SJSA1 (cell line): ENCODE measurements at places on chromosomes 7 and 10.

- DNase-seq: no peak
Observed at GRCh38 chr10:112959207-112959838, 9.3 kb downstream of the TCF7L2 start.

DNA sequence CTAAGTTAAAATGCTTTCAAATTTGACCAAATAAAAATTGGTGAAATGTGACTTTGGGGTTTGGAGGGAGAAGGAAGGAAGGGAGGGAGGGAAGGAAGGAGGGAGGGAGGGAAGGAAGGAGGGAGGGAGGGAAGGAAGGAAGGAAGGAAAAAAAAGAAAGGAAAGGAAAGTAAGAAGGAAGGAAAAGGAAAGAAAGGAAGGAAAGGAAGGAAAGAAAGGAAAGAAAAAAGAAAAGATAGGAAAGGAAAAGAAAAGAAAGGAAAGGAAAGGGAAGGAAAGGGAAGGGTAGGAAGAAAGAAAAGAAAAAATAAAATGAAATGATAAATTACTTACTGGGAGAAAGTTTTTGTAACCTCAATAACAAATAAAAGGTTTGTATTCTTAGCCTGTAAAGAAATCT, 24.1 kb upstream of the GGCT start:
- DNase-seq: no peak

DNA sequence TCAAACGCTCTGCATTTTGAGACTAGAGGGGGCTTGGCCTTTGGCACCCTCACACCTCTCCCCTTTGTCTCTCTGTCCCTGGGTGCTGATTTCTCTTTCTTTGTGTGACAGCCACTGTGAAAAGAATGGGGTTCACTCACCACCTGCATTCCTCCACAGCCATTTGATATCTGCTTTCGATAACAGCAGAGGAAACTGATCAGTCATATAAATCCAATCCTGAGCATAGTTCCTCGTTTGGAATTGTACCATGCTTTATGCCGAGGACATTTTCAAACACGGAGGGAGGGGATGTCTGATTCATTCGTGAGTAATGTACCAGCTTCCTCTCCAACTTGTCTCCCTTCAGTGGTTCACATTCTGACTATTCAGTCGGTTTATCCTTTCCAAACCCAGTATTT, 15.8 kb downstream of the MET start:
- DNase-seq: peak; percentile 50

GRCh38 chr10:18254086-18254485, 113.9 kb downstream of the CACNB2 start:
- no peak for DNase-seq

- no peak for DNase-seq
Observed at GRCh38 chr10:51759896-51760534, 60.6 kb upstream of the CSTF2T start.

DNA sequence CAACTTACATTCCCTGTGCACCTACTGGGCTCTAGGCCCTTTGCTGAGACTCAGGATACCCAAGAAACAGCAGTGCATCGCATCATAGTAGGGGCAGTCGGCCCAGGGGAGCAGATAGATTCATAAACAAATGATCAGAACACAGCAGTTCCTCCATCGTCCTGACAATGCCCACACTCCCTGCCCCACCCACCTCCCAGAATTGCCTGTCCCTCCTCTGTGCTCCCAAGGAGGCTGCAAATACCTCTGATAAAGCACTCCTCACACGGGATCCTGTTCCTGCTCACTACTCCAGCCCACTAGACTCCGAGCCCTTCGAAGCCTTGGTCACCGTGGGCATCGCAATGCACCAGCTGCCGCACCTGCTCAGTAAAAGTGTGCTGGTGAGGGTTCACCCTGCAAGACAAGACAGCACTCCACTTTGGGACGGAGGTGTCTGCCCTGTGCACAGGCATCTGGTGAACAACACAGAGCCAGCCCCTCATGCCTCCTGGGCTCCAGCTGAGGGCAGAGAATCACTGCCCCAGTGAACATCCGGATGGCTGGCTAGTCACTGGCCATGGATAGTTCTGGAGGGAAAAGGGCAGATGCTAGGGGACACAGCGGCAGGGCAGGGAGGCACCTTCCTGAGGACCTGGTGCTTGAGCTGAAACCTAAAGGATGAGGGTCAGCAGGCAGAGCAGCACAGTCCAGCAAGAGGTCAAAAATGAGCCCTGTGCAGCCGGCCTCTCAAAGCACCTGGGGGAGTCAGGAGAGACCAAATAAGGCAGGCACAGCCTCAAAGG, 60.7 kb downstream of the TNS3 start:
- no peak for DNase-seq

GRCh38 chr10:59587083-59587755, 122.4 kb downstream of the SLC16A9 start:
- DNase-seq: no peak

GRCh38 chr7:76377186-76377918, 18.6 kb upstream of the YWHAG start:
- no peak for DNase-seq

GRCh38 chr10:80078448-80079311, at the start of gene TMEM254:
TSS of gene TMEM254 (plus strand) at chr10:80078665. CDS start at chr10:80078700, 35 bp downstream.
- DNase-seq: peak; percentile 81

DNA sequence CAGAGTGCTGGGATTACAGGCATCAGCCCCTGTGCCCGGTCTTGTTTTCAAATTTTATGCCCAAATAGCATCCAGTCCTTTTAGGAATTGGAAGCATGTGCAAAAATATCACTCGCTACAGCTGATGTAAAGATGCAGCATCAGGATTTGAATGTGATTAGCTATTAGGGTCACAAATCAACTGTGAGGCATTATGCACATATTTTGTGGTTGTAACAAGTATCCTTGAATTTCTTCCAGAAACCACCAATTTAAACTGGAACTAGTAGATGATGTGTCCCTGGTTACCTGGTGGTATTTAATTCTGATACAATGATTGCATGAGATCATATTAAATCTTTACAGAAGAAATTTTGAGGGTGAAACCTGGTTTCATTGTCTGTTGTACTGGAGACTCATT, 41.0 kb upstream of the ITGA8 start:
- DNase-seq: no peak

GRCh38 chr7:155660059-155660757, 15.7 kb downstream of the RBM33 start:
- DNase-seq: peak; percentile 79

- DNase-seq: no peak
Observed at GRCh38 chr10:93287775-93288174, 194.4 kb downstream of the MYOF start.

DNA sequence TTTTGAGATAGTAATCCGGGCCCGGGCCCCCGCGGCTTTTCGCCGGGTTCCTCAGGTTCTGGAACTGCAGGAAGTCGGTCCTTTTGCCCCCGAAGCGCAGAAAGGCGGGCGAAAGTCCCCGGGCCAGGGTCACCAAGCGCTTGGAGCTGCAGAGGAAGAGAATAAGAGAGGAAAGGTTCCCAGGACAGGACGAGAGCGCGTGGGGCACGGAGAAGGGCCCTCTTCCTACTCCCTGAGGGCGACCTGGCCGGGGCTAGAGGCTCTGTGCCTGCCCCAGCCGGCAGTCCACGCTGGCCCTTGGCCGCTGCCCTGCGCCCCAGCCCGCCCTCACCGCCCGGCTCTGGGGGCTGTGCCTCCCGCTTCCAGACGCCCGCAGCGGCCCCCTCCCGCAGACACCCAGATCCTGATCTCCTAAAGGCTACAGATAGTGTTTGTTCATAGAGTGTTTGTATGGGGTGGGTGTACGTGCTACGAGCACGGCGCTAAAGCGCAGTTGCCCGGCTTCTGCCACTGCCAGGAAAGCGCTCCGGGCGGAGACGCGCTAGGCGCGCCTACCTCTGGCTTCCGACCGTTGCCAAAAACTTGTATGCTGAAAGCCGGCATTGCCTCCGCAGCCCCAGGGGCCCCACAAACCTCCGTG, 3.2 kb downstream of the HPSE2 start:
- DNase-seq: no peak

GRCh38 chr7:148362541-148362940, 228.0 kb upstream of the C7orf33 start:
- no peak for DNase-seq

DNA sequence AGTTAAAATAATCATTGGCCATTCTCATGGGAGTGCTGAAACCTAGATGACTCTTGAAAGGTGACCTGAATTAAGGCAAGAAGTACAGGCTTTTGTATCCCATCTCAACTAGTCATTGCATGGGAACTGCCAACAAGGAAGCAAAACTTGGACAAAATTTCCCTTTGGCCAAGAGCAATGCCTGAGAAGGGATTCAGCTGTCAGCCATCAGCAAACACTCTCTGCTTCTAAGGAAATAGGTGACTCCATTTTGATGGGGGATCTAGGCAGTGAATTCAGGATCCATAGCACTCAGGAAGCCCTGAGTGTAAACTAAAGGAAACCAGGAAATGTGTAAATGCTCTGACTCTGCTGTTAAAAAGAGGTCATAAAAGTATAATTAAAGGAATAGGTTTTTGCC, 221.5 kb upstream of the TMEM229A start:
- no peak for DNase-seq

DNA sequence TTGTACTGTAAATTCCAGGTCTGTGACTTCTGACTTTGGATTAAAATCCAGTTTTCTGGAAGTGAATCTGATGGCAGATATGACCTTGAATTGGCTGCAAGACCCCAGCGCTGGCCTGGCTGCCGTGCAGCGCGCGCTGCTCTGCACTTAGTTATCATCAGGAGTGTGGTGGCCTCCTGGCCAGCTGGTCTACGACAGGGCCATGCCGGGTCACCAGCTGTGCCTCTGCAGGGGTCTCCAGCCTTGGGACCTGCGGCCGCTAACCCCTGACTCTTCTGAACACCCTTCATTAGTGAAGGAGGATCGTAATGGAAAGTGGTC, 190.7 kb upstream of the SH2B2 start:
- DNase-seq: no peak
